Mucosa of gallbladder (tissue), 1 donor: ENCODE measurements at places on chromosomes 6 and 20. TPM values are rescaled to one million over a fixed set of nuclear protein-coding genes. Genes with fewer than 3 reads are reported as not detected.

- peak; percentile 36 for DNase-seq
Measured at GRCh38 chr6:24827162-24827561, 28.4 kb upstream of the ARMH2 start.

- peak; percentile 73 for DNase-seq
Measured at GRCh38 chr20:37276494-37277252, 12.8 kb upstream of the MANBAL start.

DNA sequence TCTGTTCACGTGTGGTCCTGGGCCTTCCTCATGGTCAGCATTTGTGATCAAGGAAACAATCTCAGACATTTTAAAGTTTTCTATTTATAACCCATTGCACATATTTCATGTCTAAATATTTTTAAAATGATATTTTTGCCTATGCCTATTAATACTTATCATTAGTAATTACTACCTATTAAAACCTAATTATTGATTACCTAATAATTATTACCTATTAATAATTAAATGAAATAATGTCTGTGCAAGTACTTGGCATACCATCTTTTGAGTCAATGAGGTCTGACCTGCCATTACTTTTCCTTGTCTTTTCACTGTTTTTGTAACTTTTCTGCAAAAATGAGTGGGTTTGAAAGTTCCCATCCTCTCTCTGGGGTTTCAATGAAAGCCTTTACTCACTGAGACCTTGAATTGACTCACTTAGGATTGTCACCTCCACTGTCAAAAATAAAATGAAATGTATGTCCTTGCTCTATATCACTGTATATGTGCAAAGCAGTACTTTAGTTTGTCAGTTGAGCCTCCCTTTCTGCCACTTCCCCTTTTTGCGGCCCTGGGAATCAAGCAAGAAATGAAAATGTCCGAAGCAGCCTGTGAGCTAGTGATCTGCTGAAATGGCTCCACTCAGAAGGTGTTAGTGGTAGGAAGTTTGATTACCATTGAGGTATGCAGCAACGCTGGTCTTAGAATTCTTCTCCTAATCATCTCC lies 87.8 kb downstream of the L3MBTL3 start:
- DNase-seq = no peak

DNA sequence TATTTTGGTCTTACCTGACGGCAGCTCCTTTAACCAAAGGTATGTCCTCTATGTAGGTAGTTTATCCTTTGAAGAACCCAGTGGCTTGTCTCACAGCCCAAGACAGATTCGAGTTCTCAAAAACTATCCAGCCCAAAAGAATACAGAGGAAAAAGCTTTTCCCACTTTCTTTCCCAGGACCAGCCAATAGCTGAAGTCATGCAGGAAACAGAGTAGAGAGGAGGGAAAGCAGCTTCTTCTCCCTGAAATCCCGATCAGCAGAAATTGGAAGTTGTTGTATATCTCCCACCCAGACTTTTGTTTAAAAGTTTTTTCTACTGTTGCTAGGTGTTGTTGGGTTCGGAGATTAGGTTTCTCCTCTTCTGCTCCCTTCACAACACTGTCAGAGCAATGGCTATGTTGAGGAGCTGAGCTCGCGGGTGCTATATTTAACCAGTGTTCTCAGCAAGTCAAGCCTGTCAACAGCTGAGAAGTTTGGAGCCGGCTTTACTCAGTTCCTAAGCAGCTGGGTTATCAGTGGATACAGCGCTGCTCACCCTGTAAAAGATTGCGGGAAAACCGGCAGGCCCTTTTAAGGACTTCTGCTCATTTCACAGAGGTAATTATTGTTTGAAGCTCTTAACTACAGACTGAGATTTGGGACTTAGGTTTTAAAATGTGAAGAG lies at the start of gene FILIP1:
Gene FILIP1 (minus strand): TSS at position 401 of the 665 bp plus-strand sequence. CDS start 78,828 bp downstream, outside the sequence.
- peak; percentile 23 for DNase-seq

DNA sequence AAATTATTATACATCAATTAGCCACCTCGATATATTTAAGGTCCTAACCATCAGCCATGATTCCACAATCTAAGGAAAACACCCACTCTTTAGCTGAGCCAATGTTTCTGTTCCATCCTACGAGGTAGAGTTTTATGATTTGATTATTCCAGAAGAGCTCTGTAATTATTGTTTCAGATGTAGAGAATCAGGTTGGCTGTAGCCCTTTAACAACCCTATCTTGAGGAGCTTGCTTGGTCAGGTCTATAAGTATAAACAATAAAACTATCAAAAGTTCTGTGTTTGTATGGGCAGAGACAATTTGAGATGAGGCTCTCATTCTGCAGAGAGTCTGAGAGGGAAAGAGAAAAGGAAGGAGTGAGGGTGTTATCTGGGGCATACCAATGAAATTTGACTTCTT lies at the start of gene PBOV1:
Gene PBOV1 (minus strand): TSS at position 43 of the 400 bp plus-strand sequence. CDS start 96 bp downstream, outside the sequence.
- DNase-seq = no peak

DNA sequence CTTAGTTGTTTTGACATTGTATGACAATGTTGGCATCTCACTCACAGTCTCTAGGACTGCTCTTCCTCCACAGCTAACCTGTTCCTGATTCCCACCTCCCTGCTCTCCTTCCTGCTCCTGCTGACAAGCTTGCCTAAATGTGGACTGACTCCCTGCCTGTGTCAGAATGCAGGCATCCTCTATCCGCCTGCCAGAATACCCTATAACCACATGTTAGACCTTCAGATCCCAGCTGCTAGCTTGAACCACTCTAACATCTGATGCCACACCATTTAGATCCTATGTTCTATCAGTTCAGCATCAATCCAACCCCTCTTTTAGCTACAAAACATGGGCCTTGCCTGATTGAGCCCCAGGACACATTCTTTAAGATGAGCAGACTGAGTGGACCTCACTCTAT lies 12.2 kb downstream of the FILIP1 start:
- DNase-seq = no peak

DNA sequence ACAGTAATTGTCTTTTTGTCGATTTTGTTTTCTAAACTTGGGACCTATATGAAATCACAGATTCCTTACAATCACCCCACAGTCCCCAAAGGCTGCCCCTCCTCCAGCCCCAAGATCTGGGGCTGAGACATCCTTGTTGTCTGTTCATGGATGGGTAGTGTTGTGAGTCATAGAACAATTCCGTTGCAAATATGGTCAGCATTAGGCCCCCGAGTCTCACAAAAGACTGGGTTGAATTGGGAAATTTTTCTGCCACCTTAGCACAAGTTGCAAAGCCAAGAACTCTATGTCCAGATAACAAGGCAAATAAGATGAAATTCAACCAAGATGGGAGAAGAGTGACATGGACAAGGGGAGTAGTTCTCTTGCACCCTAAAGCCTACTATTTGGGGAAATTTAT lies 10.5 kb upstream of the TAB2 start:
- no peak for DNase-seq

GRCh38 chr6:75386050-75386770 lies 101.6 kb upstream of the TMEM30A start:
- no peak for DNase-seq

- no peak for DNase-seq
Measured at GRCh38 chr20:6767126-6767535, 355 bp upstream of the BMP2 start.

GRCh38 chr6:158338311-158339112 lies 26.2 kb downstream of the TULP4 start:
- no peak for DNase-seq

The MEP1A gene
- not detected for total RNA-seq

The WFDC5 gene
- not detected for total RNA-seq

The IL17A gene
- not detected for total RNA-seq

The TRIM10 gene
- total RNA-seq = 5.4 TPM

The BCAS1 gene
- 13.2 TPM for total RNA-seq

The ZNF391 gene
- total RNA-seq = 1.9 TPM

The PRR18 gene
- not detected for total RNA-seq
